Kasumi-1 (cell line): ENCODE measurements at places on chromosomes 13 and 19.
A peak's percentile ranks its signal among the peaks of the same experiment; 100 is the strongest.

DNA sequence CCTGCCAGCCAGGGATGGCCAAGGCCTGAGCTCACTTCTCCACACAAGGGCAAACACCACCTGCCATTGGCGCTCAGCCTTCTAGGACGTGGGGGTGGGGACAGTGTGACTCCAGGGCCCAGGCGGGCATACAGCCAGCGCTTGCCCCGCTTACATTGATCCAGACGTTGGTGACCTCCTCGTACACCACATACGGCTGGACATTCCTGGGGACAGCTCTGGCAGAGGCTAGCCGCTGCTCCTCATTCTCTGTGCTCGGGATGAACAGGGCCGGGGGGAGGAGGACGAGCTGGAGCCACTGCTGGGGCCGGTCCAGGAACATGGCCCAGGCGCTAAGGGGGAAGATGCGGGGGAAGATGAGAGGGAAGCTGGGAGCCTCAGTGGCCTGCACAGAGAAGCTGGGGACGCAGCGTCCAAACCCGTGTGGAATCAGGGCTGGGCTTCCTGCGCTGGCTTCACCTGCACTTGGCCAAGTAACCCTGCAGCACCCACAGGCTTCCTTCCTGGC, 25.1 kb upstream of the MYDGF start:
- DNase-seq = no peak

DNA sequence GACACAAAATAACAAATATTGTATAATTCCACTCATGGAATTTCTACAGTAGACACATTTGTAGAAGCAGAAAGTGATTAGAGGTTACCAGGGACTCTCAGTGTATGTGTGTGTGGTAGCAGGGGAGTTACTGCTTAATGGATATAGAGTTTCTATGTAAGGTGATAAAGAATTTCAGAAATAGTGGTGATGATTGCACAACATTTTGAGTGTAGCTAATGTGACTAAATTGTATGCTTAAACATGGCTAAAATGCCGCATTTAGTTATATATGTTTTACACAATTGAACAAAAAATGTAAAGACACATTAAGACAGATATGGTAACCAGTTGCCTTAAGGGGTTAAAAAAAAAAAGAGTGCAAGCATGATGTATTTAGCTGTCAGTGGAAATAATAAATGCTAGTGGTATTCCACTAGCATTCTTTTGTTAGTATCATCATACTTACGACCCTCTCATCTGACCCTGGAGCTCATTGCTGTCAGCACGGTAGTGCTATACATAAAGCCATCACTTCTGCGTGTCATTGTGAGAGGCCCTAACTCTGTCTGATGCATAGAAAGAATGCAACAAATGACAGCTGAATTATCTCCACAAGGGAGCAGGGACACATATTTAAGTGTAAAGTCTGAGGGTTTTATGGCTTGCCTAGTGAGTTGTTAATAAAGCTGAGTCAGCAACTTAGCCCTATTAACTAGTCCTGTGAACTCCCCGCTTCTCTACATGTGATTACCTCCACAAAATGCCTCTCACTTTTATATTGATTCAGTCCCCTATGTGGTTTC, 134.1 kb upstream of the RXFP2 start:
- no peak for DNase-seq

DNA sequence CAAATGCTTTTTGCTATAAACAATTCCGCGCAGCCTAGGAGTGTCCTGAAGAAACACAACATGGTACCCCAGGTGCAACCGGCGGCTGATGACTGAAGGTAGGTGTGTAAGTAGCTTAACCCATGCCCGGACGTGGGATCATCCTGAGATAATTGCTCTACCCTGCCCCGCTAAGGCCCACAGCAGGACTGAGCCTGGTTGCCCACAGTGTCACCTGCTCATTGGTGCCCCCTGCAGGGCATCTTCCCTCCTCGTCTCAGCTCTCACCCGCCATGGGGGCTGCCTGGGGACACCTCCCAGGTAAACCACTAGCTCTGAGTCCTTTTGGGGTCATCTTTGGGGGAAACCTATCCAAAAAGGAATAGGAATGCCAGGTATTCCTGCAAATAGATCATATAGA, 22.3 kb downstream of the TMEM161A start:
- DNase-seq = peak; percentile 13

DNA sequence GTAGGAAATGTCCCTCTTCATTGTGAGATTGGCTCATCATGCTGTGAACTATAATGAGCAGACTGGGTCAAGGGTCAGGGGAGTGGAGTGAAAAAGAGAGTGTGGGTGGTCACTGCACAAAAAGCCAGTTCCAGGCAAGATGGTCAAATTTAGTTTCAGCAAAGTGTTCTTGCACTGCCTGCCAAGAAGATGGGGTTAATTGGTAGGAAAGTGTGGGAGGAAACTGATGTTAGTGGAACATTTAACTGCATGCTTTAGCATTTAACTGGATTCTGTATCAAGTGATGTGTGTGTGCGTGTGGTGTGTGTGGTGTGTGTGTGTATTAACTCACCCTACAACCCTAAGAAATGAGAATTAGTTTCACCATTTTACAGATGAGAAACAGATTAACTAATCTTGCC, 131.6 kb downstream of the COG6 start:
- DNase-seq = no peak

DNA sequence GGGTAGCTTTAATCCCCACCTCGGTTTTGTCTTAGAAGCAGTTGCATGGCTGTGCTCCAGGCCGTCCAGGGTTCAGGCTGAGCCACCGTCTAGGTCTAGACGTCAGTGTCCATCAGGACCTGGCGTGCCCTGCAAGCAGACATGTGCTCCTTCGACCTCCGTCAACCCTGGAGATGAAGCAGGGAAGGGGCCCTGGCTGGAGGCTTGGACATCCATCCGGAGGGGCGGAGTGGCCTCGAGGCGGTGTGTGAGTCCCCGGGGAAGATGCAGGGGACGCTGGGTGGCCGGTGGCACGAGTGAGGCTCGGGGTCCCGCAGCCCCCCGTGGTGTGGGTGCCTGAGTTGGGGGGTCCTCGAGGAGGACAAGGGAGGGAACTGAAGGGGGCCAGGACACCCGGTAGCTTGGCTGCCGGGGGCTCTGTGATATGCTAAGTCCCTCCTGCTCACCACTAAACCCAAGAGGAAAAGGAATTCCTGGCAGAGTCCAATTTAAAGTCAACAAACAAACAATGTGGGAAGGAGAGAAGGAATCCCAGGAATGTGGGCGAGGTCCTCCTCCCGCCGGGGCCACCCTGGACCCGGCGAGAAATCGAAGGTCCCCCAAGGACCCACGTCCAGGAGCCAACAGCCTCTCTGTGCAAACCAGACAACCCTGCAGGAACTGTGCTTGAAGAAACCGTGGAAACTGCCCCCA, 14.9 kb upstream of the PTBP1 start:
- no peak for DNase-seq

DNA sequence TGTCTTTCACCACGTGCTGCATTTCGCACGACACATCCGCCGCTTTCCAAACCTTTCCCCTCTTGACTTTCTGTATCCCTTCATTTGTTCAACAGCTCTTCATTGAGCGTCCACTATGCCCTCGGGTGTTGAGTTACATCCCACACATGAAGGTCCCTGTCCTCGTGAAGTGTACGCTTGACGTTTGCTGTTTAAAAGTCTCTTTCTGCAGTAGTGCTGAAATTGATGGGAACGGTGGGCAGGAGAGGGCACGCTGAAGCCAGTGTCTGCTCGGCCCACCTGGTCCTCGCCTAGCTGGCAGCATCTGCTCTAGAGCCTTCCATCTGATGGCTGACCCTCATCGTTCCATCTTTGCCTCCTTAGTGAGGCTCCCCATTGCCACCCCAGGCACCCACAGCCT, 55.6 kb upstream of the AMER2 start:
- DNase-seq = no peak

GRCh38 chr13:113746671-113747070, 12.4 kb upstream of the TMEM255B start:
- no peak for DNase-seq

- DNase-seq = no peak
Observed at GRCh38 chr13:22169473-22169872, 498.6 kb downstream of the FGF9 start.
